ENCODE measurements at places on chromosomes 1 and 21.
A peak's percentile ranks its signal among the peaks of the same experiment; 100 is the strongest.

GRCh38 chr1:160520582-160520981 lies 2.5 kb downstream of the SLAMF6 start:
- no peak for DNase-seq

DNA sequence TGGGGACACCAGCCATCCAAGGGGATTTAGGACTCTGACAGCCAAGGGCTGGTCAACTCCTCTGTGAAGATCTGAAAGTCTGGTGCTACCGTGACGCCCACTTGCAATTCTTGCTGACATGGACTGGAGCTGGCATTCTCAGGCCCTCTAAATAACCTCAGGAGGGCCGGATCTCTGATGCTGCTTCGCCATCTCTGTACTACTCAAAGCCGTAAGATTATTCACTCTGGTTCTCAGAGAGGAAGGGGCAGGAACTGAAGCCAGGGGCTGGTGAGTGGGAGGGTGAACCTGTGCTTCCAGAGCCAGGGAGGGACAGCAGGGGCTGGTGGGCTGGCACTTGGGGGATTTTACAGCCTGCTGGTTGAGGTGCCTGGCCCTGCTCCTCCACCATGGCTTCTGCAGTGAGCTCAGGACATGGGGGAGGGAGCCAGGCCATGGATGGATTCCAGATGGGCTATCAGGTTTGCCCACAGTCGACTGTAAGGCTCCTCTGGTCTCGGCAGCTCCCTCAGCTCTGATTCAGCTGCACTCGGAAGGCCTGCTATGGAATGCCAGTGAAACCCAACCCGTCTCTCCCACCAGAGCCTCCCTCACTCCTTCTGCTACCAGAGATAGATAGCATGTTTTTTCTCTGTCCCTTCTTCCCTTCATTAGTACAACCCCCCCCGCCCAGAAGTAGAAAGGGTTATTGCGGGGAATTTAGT lies 84.5 kb downstream of the PLXNA2 start:
- DNase-seq = peak; percentile 74

DNA sequence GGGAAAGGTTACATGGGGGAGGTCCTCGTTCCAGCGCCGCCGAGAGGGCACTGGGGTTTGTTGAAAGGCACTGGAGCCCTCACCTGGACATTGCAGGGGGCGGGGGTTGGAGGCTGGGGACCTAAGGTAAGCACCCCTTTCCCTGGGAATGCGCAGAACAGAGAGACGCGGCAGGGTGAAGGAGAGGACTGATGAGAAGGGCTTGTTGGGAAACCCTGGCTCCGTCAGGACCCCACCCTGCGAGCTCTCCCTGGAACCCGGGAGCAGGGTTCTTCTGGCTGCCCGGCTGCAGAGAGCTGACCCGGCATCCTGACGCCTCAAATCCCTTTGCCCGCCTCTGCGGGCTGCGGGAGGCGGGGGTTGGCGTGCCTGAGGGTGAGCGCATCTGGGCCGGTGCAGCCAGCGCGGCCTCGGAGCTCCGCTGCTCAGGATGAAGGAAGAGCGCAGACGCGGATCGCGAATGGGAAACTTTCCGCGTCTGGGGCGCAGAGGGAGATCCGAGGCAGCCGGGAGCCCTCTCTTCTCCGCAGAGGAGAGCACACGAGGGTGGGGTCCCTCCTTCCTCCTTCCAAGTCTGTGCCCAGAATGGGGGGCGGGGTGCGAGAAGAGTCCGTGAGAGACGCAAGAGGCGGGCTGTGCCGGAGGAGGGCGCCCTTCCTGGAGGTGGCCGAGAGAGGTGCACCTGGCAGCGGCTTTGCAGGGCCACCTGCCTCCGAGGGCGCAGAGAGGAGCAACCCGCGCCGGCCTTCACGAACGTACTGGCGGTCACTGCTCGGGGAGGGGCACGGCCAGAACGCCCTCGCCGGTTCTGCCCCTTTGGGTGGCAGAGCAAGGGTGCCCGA lies 2.4 kb downstream of the IGSF21 start:
- peak; percentile 46 for DNase-seq

DNA sequence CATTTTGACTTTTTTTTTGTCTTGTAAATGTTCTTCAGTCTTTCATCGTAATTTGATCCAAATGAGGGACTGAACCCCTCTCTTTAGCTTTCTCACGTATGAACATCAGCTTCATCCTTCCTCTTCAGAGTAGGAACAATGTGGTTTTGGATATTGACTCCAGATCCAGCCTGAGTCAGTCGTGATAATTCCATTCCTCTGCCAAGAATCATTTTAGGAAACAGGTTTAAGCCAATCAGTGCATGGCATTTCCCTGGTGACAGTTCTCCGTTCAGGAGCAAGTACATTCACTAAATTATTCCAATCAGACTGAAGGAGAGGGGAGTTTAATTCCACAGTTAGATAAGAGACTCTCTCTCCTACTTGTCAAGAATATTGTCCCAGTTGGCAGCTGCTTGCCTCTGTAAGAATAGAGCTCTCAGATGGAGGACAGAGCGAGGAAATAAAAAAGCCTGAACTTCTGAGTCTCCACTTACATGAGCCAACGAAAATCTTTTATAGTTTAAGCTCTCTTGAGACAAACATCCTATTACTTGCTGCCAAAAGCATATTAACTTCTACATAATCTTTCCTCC lies 18.6 kb downstream of the RHOU start:
- no peak for DNase-seq

- no peak for DNase-seq
Observed at GRCh38 chr1:25008192-25008485, 78.1 kb upstream of the RUNX3 start.

DNA sequence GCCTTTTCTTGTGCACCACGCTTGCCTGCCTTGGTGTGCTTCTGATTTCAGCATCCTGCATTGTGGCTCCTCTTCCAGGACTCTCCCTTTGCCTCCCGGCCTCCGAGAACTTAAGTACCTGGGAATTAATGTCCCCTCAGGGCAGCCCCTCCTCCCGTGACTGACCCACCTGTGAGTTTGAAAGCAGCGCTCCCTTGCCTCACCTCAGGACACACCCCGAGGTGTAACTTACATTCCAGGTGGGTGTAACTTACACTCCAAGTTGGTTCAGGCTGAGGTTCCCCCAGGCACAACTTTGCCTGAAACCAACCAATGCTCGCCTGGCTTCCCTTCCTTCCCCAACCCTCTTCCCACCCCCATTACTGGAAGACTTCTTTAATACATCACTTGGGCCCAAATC lies 161.4 kb downstream of the KAZN start:
- no peak for DNase-seq

DNA sequence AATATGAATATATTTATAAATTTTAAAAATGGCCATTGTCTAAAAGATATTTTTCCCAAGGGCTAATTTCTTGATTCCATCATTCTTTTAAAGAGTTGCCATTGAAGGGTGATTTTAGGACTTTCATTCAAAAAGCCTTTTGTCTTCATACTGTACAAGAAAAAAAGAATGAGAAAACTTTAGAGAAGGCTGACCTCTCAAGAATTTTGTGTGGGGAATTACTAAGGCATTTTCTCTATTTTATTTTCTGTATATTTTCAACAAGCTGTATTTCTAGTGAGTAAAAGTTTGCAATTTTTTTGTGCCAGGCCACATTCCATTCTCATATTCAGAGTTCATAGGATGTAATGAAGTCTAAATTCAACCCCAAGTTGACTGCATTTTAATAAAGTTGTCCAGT lies 49.3 kb downstream of the IVNS1ABP start:
- no peak for DNase-seq

DNA sequence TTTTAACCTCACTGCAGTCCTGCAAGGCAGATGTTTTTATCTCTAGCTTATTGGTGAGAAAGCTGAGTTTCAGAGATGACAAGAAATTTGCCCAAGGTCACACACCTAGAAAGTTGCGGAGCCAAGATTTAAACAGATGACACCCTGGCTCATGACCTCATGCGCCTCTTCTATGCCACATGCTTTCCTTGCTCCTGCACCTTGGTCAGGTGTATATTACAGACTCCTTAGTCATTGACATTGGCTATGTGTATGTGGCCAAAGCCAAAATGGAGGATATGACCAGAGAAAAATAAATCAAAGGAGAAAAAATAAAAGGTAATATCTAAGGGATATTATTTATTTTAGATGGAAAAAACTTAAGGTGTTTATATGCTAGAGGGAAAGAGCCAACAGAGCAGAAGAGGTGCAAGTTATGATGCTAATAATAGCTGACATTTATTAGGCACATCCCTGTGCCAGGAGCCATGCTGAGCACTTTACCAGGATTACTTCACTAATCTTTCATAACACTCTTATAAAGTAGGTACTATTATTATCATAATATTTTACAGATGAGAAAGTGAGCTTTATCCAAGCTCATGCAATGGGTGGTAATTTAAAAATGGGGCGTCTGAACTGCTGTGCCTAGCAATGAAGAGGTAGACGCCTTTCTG lies 13.8 kb upstream of the MYOC start:
- DNase-seq = no peak

- no peak for DNase-seq
Observed at GRCh38 chr1:85660541-85660940, 47.7 kb downstream of the ZNHIT6 start.

DNA sequence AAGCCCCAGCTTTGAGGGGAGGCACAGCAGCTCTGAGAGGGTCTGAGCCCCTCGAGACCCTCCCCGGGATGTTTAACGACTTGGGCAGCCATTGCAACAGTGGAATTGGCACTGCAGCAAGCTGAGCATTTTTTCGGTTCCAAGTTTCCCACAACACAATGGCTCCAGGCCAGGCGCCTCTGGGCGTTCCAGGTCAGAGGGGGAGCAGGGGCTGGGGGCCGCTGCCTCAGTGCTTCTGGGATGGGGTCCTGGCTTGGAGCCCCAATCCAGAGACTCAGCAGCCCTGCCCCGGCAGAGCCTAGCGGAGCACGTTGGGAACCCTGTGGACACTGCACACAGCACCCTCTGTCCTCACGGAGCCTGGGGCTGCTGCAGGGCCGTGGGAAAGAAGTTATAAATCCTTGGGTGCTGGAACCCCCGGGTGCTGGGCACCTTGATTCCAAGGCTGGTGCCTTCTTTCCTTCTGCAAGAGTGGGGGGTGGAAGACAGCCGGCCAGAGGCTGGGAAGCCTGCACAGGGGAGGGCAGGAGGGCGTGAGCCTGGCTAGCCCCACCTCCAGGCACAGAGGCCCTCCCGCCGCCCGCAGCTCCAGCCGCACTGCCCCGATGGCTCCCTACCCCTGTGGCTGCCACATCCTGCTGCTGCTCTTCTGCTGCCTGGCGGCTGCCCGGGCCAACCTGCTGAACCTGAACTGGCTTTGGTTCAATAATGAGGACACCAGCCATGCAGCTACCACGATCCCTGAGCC lies 50.1 kb downstream of the COL18A1 start:
- DNase-seq = no peak

- DNase-seq = no peak
Observed at GRCh38 chr1:109181807-109182163, 31.9 kb upstream of the SARS1 start.

DNA sequence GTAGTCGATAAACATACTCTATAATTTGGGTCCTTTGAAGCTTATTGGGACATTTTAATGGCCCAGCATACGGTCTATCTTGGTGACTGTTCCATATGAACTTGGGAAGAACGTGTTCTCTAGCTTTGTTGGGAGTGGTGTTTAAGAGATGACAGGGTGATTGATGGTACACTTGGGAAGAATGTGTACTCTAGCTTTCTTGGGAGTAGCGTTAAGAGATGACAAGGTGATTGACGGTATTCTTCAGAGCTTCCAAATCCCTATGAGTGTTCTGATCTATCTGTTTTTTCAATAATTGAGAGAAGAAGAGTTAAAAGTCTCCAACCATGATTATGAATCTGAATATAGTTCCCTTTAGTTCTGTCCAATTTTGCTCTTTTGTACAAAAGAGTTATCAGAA lies 9.4 kb downstream of the NPHP4 start:
- DNase-seq = no peak

DNA sequence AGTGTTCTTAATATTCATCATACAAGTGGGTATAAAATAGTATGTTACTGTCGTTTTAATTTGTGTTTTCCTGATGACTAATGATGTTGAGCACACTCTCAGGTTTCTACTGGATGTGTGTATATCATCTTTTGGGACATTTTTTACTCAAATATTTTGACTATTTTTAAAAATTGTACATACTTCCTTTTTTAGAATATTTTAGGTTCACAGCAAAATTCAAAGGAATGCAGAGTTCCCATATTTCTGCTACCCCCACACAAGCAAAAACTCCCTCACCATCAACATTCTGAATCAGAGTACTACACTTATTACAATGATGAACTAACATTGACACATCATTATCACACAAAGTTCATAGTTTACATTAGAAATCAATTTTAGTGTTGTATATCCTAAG lies 114.5 kb downstream of the DPYD start:
- DNase-seq = no peak

DNA sequence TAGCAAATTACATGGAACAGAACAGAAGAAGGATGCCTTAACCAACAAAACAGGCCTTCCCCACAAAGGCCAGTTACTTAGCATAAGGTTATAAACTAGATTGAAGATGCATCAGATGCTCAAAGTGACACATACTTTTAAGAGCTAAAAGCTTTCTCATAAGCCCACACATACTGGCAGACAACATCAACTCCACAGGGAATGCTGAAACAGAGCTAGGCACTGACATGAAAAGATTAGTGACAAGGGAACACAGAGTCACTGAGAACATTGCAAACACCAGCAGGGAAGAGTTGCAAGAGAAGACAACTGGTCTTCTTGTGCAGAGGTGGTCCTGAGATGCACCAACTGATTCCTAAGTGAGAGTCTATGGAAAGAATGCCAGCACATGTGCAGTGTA lies 6.9 kb downstream of the TTC13 start:
- DNase-seq = no peak

- DNase-seq = peak; percentile 88
Observed at GRCh38 chr1:147640553-147641165, 29.7 kb downstream of the ACP6 start.

GRCh38 chr1:91604632-91605031 lies 104.0 kb downstream of the CDC7 start:
- DNase-seq = peak; percentile 30

GRCh38 chr1:216836316-216836715 lies 113.1 kb upstream of the ESRRG start:
- no peak for DNase-seq

GRCh38 chr1:10888791-10889649 lies 92.6 kb upstream of the CASZ1 start:
- peak; percentile 40 for DNase-seq

DNA sequence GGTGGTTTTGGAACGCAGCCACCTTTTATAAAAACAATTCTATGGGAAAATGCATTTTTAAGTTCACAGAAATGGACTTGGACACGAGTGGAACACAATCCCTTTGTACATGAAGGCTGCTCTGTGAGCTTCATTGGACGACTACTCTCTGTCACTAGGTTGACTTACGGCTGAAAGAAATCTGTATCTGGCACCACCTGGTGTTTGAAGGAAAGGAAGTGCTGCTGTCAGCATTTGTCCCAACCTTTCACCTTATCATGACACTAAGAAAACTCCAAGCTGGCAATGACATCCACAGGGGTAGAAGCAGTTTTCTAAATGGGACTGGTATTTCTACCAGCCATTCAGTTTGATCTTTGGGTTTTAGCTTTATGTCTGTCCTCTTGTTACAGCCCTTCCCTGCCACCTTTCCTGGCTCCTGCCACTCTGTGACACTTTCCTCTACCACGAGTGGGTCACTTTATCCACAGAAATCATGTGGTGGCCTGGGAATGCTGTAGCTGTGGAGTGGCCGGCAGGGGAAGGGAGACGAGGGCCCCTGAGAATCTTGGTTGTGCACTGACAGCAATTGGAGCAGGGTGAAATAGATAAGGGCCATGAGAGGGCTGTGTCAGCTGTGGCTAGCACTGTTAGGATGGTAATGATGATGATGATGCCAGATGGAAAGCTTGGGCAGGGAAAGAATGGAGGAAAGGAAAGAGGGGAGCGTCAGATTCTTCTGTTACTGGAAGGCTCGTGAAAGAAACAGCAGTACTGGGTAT lies 85.2 kb downstream of the TBX19 start:
- DNase-seq = peak; percentile 42

Measured in hepatocyte (in vitro differentiated cells).